ENCODE measurements at places on chromosomes 5 and 9.

GRCh38 chr9:106400950-106401349, 462.0 kb upstream of the ZNF462 start:
- DNase-seq = no peak

GRCh38 chr5:80668016-80668969, 13.5 kb upstream of the DHFR start:
- no peak for DNase-seq

DNA sequence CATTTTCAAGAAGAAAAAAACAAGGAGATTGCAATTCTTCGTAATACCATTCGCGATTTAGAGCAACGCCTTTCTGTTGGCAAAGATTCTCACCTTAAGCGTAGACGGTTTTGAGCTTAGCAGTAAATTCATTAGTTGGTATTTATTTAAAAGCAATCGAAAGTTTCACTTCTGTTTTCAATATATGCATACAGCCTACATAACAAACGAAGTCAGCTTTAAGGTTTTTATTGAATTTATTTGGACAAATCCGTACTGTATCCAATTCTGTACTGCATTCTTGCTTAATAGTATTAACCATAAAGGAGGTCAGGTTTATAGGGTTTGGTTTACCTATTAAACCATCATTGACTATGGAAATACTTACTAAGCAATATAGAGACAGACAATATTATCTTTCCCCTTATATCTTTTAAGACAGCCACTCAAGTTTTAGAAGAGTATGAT, 12.0 kb downstream of the SELENOP start:
- no peak for DNase-seq

GRCh38 chr9:91905991-91906469, 44.0 kb downstream of the ROR2 start:
- DNase-seq = no peak

- no peak for DNase-seq
These were observed 68.1 kb downstream of the GALNT10 start for GRCh38 chr5:154258531-154259217.

DNA sequence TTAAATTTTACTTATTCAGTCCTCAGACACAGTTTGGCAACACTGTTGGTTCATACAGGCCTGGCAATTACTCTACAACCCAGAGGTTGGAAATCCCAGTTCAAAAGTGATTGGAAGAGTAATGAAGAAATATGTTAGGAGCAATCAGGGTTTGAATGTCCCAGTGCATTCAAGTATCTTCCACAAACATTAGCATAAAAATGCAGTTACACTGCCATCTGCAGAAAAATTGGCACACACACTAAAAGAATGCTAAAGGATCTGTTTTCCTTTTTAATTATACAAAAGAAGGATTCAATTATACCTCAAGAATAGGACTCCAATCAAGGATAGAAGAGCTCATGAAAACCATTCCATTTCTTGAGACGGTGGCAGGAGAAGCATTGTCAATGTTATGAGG, 130.2 kb downstream of the DNAH5 start:
- DNase-seq = no peak

DNA sequence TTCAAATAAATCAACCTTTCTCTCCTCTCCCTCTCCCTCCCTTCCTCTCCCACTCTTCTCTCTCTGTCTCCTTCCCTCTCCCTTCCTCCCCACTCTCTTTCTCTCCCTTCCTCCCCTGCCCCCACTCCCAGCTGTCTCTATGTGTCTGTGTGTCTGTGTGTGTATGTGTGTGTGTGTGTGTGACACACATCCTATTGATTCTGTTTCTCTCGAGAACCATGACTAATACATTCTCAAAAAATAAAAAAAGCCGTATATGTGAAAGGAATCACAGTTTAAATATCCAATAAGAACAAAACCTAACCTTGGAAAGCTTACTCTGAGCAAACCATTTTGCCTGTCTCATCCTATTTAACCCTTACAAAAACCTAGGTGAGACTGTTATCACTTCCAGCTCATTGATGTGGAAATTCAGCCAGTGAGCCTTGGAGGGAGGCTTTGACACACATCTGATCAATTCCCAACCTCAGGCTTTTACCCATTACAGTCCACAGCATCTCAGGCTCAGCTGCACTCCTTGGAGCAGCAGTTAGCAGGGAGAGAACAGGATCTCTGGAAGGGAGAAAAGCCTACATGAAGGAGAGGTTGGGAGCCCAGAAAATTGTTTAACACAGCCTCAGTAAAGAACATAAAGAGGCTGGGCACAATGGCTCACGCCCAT, 8.3 kb downstream of the HSD17B3 start:
- DNase-seq = peak; percentile 24

DNA sequence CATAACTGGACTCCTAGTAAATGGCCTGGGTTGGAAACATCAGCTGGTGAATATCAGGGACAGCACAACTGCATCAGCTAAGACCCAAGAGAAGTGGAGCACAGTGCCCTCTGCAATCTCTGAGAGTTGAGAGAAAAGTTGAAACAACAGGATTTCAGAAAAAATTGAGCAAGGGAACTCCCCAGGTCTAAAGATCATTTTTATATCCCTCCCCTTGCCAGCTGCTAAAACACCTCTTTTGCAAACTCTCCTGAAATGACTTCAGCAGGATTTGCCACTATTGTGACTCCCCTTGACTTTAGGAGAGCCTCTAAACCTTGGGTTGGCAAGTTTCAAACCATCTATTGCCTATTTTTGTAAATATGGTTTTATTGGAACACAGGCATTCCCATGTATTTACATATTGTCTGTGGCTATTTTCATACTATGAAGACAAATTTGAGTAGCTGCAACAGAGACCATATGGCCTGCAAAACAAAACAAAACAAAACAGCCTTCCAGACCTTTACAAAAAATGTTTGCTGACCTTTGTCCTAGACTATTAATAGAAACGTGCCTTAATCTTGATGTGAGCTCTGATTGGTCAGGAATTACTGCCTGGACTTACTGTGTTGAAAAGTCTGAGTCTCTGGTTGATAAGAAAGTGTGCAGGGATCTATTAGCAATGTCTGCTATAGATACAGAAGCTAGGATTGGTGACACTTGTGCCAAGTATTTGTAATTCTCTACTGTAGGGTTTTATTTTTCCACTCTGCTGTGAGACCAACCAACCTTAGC, 37.7 kb upstream of the PLPPR1 start:
- DNase-seq = no peak

DNA sequence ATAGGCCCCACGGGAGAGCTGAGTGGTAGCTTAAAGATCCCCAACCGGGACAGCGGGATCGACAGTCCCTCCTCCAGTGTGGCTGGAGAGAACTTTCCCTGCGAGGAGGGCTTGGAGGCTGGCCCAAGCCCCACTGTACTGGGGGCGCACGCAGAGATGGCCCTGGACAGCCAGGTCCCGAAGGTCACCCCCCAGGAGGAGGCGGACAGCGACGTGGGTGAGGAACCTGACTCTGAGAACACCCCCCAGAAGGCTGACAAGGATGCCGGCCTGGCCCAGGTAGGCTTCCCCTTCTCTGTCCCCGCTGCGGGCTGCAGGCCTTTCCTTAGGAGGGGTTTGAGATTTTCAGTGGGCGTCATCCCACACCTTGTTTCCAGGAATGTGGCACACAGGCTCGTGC, 29.1 kb downstream of the FGD3 start:
- DNase-seq = no peak

DNA sequence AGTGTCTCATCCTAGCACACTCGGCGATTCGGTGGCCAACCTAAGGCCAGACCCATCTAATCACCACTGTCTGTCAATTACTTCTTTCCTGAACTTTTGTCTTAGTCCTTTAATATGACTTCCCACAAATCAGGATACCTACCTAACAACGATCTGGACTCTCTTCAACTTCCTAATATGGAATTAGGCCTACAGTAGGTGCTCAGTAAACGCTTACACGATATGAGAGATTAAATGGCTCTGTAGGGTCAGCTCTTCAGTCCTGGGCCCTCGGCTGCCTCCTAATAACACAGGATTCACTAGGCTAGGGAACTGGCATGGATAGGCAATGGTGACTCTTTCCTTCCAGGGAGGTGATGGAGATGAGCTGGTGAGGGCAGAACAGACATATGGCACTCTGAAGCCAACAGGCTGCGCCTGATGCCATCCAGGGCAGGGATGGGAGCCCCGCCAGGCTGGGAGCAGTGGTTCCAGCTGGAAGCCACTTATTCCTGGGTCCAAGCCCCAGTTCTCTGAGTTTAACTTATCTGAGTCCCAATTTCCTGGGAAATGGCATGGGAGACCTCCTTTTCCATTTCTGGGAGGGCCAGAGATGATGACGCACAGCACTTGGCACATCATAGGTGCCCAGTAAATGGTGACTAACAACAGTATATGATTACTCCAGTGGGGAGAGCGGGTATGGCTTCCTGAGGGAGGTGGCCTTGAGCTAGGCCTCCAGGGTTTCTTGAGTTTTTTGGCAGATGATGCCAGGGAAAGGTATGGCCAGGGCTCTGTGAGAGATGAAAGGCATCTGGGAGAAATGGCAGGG, 7.3 kb downstream of the PDGFRB start:
- no peak for DNase-seq

GRCh38 chr5:82129723-82130285, 148.3 kb downstream of the RPS23 start:
- no peak for DNase-seq

DNA sequence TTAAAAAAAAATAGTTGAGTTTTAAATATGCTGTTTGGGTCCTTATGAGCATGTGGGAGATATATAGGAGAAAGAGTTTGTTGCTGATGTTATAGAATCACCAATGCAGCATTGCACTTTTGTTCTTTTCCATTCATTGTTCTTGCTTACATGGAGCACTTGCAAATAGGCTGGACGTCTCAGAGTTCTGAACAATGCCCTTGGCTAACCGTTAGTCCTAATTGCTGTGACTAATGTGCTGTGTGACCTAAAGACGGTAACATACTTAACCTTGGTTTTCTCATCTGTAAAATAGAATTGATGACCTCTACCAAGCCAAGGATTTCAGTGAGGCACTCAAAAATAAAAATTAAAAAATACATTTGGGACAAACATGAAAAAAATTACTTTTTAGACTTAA, 29.8 kb downstream of the PIK3R1 start:
- DNase-seq = peak; percentile 68

DNA sequence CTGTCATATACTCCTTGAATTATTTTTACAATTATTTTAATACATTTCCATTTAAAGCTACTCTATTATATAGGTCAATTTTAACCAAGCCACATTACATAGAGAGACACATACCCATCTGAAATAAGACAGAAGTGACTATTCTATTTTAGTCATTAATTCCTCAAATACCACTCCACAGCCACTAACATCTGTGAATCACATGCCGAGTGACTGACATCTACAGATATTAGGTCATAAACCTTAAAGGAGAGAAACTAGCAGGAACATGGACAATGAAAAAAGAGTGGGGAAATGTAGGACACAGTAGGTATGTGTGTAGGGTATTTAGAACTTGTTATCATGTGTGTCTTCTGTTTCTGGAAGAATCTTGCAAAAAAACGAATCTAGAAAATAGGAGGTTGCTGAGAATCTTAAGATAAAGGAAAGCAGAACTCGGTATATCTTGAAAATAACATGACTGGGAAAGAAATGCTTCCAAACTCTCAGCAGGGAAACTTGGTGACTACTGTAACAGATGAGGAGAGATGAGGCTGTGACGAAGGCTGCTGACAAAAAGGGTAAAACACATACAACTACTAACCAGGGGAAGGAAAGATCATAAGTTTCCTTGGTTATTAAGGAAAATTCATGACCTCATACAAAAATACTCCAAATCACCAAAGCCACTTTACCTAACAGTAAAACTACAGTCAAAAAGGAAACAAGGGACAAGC, 84.6 kb downstream of the PLPP1 start:
- DNase-seq = no peak

GRCh38 chr5:1441166-1441865, 3.9 kb downstream of the SLC6A3 start:
- no peak for DNase-seq

GRCh38 chr5:173741729-173742431, 125.4 kb upstream of the BOD1 start:
- no peak for DNase-seq

DNA sequence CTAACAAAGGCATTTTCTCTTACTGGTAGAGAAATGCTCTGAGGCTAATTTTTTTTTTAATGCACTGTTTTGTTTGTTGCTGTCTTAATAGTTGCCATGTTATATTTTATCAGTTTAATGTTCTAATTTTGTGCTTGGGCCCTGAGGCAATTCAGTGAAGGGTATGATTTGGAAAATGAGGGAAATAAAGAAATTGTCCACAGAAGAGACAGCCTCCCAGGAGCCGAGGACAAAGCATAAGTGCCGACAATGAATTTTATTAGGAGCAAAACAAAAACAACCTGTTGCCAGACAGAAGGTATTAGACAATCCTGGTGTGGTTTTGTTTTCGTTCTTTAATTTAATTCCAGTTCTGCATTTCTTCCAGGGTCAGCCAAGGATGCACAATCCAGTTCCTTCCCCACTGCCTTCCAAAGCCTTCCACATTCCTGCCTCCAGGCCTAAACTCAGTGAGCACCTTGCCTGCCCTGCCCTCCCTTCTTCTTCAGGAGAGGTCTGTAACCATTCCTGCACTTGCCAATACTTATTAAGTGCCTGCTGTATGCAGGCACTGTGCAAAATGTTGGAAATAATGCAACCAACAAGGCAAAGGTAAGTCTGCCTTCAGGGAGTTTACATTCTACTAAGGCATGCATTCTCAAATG, 4.3 kb upstream of the TCOF1 start:
- DNase-seq = no peak

DNA sequence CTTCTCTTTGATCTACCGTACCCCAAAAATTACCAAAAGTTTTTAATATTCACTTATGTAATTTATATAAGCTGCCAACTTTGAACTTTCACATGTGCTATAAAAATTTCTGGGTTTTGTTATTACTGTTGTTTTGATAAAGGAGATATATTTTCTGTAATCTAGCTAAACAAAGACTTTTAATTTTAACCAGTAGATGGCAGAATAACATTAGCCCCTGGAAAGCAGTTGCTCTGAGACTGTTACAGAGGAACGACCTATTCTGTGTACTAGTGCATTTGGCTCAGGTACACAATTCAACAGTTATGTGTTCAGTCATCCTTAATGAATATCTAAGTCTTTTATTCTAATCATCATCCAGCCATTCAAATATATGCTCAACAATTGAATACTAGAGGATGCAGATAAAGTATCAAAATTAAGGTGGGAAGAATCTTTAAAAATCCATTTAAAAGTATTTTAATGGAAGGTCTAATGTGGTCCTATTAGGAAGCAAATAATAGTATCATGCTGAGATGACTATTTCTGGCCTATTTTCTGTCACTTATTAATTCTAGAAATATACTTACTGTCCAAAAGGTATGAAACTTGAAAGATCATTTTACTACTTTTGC, 8.6 kb downstream of the KLHL9 start:
- peak; percentile 42 for DNase-seq

DNA sequence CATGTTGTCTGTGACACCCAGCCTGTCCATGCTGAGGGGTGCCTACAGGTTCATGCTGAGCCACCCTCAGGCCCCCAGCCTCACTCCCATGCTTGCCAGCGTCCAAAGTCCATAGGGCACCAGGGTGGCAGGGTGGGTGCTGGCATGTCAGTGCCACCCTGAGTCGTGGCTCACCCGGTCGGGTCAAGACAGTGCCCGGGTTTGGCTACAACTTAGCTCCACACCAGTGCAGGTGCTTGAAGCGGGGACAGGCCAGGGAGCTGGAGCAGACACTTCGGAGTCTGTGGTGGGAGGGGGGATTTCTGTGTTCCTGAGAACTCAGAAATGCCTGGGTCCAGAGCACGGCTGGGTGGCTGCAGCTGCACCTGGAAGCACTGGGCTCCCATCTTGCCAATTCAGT, 579.2 kb upstream of the FAM174A start:
- no peak for DNase-seq

- DNase-seq = no peak
These were observed 50.1 kb downstream of the ST8SIA4 start for GRCh38 chr5:100852988-100853449.

All from kidney capillary endothelial cell (primary cell).